Stimulated activated CD8-positive, alpha-beta memory T cell treated with anti-CD3 and anti-CD28 coated beads, Interleukin-4, amount 100 ng/mL, for 4 hours (primary cell): ENCODE measurements at places on chromosomes 6 and 20.

DNA sequence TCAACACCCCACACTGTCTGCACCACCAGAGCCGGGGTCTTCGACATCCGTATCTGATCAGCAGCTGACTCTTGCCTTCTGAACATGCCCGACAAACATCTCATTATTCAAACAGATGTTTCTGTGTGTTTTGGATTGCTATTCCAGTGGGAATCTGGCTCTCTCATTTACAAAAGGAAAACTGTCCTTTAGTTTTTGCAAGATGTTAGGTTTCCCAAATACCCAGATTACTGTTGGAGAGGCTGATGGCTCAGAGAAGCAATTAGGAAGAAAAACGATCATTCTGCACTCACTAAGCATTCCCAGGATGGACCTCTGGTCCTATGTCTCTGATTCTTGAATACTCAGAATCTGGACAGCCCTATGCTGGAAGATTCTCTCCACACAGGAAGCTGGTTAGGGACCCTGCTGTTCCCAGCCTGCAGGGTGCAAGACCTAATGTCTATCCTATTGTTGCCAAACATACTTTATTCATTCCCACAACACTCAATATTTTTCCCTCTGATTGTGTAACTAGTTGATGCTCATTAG lies 532.9 kb downstream of the CDH26 start:
- no peak for DNase-seq

DNA sequence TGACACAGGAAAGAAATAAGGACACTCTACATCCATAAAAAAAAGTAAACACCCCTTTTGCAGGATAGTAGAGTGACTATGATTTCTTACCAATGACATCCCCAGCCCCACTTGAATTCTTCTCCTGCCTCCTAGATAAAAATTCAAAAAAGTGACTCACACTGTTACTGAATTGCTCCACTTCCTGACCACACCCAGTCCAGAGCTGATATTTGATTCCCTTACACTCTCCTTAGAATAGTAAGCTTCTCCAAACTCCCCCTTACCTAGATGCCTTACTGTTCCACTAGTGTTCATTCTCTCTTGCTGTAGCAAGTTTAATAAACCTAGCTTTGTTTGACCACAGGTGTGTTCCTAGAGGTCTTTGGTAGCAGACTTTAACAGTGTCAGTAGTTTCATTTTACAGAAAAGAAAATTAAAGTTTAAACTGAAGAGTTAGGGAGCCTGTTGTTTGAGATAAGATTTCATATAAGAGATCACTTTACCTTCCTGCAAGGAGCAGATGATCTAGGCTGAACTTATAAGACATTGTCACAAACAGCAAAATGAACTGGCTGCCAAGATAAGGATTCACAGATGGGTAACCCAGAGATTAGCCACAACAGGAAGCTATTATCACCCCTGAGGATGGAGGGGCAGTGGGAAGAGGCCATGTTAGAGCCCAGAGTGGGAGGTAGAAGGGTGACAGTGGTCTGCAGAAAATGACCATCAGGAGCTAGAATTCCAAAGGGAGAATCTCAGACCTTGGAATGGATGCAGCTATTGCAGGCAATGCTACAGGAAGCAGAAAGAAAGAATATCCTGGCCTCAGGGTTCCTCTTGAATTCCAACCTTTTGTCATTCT lies 28.4 kb upstream of the BTN3A2 start:
- DNase-seq = no peak

DNA sequence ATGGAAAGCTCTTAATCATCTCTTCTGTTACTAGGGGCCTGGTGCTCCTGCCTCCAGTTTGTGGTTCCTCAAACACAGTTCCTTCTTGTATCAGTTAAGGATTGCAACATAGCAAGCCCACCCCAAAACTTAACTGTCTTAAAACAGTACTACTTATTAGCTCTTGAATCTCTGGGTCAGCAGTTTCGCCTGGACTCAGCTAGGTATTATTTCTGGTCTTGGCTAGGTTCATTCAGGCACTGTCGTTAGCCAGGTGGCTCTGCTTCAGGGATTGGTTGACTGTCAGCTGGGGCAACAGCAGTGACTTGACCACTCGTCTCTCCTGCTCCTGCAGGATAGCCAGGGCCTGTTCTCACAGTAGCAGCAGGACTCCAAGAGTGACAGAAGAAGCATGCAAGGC lies 30.0 kb upstream of the RALY start:
- no peak for DNase-seq

- no peak for DNase-seq
Observed at GRCh38 chr6:31186052-31186734, 15.7 kb upstream of the POU5F1 start.

GRCh38 chr6:46772762-46773161 lies 20.4 kb upstream of the MEP1A start:
- DNase-seq = no peak

GRCh38 chr6:106782536-106783285 lies 153.3 kb downstream of the QRSL1 start:
- DNase-seq = no peak

DNA sequence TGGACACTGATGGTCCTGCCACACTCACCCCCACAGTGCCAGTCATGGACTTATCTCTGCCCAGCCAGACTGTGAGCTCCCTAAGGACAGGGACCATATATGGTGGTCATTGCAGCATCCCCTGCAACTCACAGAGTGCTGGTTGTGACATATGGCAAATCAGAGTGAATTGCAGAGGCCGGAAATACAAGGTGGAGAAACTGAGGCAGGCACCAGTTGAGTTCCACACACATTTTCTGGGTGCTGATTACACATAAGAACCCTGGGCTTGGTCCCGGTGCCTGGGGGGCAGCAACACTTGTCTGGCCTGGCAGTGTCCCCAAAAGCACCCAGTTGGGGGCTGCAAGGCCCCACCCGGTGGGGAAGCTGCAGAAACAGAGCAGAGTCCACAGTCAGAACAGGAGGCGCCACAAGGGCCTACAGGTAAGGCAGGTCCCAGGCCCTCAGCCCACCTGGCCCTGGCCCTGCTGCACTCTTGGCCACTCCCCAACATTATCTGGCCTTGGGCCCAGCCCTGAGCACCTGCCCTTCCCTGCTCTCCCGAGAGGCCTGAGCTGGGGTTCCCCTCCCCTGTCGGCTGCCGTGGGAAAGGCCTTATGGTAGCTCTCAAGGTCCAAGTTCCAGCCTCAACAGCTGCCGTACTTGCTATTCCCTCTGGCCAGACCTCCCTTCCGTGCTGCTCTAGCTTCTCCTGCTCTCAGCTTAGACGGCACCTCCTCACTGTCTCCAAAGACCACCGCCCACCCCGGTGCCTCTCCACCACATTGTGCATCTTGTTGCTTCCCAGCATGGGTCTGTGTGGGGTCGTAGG lies 140.8 kb upstream of the PTPN1 start:
- DNase-seq = no peak

DNA sequence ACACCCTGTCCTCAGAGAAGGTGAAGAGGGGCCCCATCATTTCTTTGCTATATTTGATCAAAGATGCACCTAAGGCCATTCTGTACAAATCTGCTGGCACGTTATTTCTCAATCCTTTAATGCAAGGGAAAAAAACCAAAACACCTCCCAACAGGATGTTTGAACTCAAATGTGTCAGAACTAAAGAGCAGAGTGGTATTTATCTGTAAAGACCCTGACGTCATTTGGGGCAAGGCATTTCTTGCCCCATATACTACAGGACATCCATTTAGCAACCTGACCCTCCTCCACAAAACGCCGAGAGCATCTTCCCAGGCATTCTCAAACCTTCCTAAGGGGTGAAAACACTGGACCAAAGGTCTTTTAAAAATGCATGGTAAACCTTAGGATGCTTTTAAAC lies 50.8 kb downstream of the ZMYND8 start:
- no peak for DNase-seq

- no peak for DNase-seq
Observed at GRCh38 chr6:98039443-98039842, 756.4 kb upstream of the MMS22L start.

DNA sequence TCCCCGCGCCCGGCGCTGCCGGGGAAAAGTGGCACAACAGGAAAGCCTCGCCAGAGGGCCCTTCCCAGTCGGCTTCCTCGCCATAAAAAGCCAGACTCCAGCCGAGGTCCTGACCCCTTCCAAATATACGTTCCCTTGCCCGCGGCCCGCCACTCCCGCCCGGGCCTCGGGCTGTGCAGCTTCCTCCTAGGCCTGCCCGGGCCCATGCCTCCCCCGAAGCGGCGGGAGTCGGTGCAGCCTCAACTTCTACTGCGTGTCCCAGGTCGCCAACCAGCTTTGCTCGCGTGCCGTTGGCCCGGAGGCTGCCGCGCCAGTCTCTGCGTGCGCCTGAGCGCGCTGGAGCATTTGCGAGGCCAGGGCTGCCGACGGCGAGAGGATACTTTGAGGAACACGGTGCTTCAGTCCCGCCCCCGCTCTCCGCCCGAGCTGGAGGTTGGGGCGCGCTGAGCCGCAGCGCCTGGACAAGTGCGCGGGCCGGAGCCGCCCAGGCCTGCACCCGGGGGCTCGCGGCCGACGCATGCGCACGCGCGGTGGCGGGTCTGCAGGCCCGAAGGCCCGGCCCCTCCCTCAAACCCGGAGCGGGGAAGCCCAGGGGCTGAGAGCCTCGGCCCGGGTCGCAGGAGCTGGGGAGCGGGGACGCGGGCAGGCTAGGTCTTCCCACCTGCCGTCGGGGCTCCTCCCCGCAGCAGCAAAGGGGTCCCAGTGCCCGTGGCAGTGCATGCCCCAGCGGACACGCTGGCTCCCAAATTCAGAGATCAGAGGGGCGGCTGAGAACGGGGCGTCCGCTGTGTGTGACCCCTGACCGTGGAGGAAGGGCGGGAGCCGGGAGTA lies 10.2 kb downstream of the FOXC1 start:
- no peak for DNase-seq
